ENCODE measurements at places on chromosomes 11 and 22.

DNA sequence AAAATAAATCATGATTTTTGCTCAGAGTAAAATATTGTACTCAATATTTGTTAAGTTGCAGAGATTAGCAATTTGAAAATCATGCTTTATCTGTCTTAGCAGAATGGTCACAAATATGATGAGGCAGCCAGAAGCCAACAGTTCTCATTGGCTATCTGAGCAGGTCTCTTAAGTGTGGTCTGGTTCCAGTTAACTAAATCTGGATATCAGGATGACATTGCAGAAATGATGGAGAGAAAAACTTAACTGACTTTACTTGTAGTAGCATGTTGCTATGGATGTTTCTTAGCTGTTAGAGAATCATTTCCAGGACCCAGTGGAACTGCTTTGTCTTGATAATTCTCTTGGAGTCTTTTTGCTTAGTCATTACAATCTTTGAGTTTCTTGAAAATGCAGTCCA is 1070.3 kb downstream of the JRKL start:
- DNase-seq: no peak

- no peak for DNase-seq
These were observed 542.9 kb downstream of the NTM start for GRCh38 chr11:131913267-131913666.

DNA sequence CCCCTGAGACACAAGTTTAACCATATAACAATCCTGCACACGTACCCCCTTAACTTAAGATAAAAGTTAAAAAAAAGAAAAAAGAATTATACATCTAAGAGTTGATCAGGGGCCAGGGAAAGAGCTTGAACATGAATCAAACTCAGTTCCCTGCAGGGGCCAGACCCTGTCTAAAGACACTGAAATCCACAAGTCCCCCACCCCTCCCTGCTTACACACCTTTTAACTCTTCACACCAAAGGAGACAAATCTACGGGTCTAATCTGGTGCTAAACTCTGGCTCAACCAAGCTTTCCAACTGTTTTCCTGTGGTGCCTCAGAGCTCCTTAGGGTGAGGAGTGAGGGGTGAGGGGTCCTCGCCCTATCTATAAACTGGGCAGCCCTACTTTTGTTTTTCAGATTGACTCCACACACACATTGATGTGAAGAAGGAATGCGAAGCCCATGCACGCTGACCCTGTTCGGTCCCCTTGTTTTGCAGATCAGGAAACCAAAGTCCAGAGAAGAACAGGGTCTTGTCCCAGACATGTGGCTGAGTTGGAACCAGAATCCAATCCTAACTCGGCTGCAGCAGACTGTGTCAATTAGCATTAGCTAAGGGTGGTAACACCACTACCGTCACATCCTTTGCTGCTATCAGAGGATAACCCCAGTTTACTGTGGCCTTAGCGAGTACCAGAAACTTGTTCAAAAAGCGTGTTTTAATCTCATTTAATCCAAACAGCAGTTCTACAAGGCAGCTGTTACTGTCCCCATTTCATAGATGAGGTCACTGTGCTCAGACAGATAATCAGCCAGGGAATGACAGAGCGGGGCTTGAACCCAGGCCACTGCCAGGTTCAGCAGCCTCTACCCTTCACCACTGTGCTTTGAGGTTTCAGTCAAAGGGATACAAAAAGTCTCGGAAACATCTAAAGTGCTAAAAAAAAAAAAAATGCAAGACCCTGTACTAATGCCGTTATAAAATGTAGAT is 145.2 kb upstream of the SYT13 start:
- DNase-seq: no peak

- DNase-seq: no peak
These were observed 1.8 kb upstream of the TIGD3 start for GRCh38 chr11:65352783-65353182.

- no peak for DNase-seq
These were observed 3.9 kb upstream of the RAB38 start for GRCh38 chr11:88179141-88179540.

DNA sequence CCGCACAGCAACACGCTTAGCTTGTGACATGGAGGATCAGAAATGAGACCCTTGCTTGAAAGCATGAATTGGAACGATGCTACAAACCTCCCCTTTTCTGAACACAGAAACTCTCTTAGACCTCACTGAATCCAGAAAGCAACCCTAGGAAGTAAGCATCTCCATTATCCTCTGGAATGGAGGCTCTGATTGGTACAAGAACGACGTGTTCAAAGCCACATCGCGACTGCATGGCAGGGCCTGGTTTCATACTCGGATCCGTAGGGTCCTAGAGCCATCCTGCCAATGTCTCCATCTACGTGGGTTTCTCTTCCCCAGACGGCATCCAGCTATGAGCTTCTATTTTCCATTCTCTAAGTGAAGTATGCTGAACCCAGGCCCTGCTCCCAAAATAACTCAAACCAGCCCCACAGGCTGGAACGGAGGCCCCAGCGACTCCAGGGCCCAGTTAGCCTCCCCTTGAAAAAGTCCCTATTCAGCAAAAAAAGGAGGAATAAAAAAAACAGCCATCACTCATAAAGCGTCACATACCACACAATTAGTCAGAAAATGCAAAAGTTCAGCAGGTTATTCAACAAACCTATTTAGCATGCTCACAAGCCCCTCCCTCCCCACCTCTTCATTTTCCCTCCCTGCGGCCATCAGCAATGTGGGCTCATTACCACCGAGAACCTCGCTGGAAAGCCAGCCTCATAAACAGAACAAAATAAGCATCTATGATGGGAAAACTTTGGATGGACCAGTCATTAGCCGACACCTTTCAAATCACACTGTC is 7.1 kb upstream of the MN1 start:
- no peak for DNase-seq

GRCh38 chr22:31329029-31329428 is 17.1 kb downstream of the PATZ1 start:
- no peak for DNase-seq

- DNase-seq: no peak
These were observed 985.3 kb upstream of the FAT3 start for GRCh38 chr11:91239359-91239758.

DNA sequence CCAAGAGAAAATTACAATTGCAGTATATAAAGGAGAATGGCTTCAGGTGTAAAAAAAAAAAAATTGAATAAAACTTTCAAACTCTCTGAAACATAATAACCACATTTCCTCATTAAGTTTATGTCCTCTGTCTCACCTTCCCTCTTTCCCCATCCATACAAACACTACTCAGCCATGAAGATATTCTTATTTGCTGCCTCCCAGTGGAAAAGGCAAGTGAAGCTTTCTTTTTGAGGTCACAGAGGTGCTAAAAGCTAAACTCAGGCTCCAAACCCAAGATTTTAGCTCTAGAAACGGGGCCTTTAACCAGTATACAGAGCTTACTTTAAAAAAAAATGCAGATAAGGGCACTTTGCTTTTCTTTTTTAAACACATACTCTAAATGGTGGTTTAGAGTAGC is 1568.5 kb downstream of the FAM181B start:
- no peak for DNase-seq

GRCh38 chr22:32270641-32271369 is 15.7 kb upstream of the SLC5A4 start:
- DNase-seq: no peak

Measured in GM04504 (cell line).